ENCODE measurements at places on chromosomes 7 and 10. TPM values are rescaled to one million over a fixed set of nuclear protein-coding genes. Genes with fewer than 3 reads are reported as not detected.

DNA sequence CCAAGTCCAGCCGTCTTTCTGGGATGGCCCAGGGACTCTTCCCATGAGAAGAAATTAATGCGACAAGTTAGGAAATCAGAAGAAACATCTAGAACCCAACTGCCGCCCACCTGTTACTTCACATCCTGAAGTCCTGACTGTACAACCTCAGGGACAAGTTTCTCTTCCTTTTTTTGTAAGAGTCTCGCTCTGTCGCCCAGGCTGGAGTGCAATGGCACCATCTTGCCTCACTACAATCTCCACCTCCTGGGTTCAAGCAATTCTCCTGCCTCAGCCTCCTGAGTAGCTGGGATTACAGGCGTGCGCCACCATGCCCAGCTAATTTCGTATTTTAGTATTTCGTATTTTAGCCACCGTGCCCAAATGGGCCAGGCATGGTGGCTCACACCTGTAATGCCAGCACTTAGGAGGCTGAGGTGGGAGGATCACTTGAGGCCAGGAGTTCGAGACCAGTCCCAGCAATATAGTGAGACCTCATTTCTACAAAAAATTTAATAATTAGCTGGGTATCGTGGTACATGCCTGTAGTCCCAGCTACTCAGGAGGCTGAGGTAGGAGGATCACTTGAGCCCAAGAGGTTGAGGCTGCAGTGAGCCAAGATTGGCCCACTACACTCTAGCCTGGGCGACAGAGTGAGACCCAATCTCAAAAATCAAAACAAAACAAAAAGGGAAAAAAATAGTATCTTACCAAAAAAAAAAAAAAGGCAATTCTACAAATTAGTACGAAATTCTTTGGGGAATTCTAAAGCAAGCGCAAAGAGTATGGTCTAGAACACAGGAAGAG, 20.8 kb downstream of the LAT2 start:
- no peak for DNase-seq

- no peak for DNase-seq
Observed at GRCh38 chr7:1163121-1163520, 3.1 kb upstream of the ZFAND2A start.

DNA sequence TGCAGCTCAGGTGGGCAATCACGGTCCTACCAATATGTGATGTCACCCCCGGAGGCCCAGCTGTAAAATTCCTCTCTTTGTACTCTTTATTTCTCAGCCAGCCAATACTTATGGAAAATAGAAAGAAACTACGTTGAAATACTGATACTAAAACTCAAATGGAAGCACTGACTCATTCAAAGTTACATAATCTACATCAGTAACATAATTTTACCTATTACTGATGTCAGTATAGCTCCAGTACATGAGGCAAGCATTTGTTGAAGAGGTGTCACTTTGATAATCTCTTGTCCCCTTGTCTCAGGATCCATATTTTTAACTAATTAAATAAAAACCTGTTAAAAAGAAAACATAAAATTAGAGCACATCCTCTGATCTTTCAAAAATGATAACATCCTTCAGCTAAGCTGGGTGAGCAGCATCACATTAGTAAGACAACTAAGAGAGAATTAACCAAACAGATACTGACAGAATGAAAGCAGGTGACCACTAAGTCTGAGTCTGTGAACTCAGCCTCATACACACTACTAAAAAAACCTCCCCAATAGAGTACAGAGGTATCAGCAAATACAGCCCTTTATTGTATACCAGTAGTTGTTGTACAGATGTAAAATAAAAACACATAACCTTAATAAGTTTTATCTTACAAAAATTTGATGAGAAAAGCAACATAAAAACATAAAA, 17.6 kb downstream of the SLC25A40 start:
- DNase-seq: no peak

- no peak for DNase-seq
Observed at GRCh38 chr7:111392294-111392693, 170.0 kb downstream of the IMMP2L start.

GRCh38 chr10:103541616-103542015, 48.1 kb downstream of the NEURL1 start:
- DNase-seq: no peak

GRCh38 chr7:562789-563628, 43.4 kb upstream of the PDGFA start:
- no peak for DNase-seq

DNA sequence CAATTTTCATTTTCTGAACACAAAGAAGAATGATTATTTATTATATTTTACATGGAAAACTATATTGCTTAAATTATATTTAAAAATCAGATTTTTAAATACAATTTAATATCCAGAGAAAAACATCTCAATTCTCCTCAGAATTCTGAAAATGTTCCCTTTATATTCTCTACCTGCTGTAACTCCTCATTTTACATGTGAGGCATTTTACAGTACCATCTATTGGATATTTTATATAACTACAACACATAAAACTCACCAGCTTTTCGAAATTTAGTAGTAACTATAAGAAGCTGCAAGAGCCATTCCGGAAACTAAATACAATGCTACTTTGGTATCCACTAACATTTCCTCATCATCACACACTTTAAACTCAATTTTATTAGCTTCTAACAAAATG, 264.6 kb downstream of the DGKB start:
- DNase-seq: no peak

- DNase-seq: no peak
Observed at GRCh38 chr7:157361537-157361936, 24.7 kb downstream of the DNAJB6 start.

DNA sequence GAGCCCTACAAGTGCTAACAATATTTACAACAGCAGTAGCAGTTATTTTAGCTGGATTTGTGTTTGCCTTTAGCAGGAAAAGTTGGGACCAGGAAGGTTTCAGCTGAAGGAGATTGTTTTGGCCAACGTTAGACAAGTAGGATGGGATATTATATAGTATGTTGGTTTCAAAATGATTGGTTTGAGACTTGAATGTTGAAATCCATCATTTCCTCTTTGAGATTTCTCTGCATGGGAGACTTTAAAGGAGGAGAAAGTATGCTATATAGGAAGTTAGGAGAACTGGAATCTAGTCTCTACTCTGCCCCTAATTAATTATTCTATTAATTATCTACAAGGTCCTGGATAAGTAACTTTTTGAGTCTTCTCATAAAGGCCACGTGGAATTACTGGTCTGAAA, 263.8 kb downstream of the PTEN start:
- no peak for DNase-seq

DNA sequence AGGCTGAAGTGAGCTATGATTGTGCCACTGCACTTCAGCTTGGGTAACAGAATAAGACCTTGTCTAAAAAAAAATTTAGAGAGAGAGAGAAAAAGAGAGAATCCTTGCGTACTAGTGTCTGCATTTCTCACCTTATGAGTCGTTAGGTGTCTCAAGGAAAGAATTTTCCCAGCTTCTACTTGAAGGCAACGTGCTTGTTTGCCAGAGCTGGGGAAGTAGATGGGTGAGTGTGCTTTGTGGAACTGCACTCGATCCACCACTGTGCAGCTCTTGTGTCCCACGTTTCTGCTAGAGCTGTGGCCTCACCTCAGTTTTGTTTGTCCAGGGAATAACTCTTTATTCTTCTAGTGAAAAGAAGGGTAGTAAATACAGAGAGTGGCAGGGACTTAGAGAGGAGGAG, 38.9 kb downstream of the HDAC9 start:
- DNase-seq: no peak

COBL gene
- not detected for total RNA-seq

MSMB gene
- not detected for total RNA-seq

ZNF777 gene
- total RNA-seq: 16.3 TPM
